GM13976 (cell line): ENCODE measurements at places on chromosomes 6 and 20.

GRCh38 chr6:134063121-134063965 lies 10.9 kb upstream of the SLC2A12 start:
- no peak for DNase-seq

- no peak for DNase-seq
Observed at GRCh38 chr6:79232696-79233462, 1.6 kb downstream of the HMGN3 start.

DNA sequence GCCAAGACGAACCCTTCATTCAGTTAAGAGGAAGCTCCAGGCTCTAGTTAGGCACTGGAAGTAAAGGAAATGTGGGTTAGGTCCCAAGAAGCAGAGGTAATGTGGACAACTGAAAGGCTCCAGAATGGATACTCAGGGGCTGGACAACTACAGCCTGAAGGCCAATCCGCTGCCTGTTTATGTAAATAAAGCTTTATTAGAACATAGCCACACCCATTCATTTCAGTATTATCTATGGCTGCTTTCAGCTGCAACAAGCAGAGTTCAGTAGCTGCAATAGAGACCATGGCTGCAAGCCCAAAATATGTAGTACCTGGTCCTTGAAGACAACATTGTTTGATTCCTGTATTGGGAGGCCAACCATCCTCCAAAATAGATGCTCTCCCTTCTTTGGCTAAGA lies 100.8 kb upstream of the MRPS10 start:
- DNase-seq: no peak

DNA sequence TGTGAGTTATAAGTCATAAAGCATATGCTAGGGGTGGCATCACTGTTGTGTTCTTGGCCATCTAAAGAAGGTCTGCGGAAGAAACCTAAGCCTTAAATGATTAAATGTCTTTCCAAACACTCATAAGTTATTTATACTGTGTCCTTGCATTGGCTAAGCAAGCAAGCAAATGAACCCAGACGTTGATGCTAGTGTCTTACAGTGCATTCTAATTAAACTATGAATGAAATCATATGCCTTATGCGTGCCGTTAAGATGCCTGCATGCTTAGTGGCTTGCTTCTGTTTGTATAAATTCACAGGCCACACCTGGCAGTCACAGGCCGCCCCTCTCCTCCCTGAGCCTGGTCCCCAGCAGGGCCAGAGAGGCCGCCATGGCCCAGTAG lies 49.9 kb downstream of the RIN2 start:
- no peak for DNase-seq

GRCh38 chr20:62067547-62068260 lies 2.0 kb upstream of the TAF4 start:
- peak; percentile 12 for DNase-seq

DNA sequence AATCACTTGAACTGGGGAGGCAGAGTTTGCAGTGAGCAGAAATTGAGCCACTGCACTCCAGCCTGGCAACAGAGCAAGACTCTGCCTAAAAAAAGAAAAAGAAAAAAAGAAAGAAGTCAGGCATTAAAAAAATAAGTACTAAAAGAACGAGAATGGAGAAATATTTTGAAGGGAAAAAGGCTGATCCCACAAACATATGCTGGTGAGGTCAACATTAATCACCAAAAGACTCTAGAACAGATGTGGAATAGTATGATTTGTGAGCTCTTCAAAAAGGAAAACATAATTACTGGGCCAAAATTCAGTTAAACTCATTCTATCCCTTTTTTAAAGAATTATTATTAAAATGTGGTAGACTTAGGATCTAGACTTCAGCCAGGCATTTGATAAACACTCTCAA lies 61.2 kb upstream of the NRSN1 start:
- DNase-seq: no peak

DNA sequence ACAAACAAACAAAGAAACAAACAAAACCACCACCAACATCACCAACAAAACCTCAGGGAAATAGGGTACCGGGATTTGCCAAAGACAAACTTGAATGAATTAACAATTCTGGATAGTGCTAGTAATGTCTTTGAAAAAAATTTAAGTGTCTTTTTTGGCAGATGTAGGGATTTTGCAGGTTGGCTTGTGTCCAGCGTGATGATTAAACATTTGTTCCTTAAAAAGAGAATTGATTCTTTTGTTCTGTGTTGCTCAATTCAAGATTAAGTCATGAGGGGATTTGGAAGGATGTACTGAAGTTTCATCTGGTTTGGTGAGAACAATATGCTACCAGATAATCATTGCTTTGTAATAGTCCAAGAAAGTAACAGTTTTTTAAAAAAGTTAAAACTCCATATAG lies 125.1 kb upstream of the HS3ST5 start:
- DNase-seq: no peak

DNA sequence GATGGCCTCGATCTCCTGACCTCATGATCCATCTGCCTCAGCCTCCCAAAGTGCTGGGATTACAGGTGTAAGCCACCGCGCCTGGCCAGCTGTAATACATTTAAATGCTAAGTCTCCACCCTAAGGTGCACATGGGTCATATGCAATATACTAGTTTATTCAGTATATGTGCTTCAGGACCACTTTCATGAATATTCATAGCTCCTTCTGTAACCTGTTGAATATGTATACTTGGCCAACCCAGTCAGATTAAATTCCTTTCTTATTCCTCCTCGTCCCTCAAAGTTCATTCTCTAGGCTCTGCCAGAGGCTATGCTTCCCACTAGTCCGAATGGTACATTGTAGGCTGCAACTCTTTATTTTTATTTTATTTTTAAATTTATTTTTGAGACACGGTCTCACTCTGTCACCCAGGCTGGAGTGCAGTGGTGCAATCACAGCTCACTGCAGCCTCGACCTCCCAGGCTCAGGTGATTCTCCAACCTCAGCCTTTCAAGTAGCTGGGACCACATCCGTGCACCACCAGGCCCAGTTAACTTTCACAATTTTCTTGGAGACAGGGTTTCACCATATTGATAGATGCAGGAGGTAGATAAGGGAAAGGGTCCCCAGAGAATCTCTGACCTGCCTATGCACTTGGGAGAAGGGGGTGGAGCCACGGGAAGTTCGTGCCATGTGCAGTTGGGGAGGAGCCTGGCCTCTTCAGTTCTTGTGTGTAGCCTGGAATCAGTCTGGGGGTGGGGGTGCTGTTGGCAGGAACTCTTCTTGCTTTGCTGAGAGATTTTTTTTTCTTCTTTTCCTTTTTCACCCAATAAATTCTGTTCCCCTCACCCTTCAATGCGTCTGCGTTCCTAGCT lies 41.3 kb upstream of the DDR1 start:
- DNase-seq: no peak

DNA sequence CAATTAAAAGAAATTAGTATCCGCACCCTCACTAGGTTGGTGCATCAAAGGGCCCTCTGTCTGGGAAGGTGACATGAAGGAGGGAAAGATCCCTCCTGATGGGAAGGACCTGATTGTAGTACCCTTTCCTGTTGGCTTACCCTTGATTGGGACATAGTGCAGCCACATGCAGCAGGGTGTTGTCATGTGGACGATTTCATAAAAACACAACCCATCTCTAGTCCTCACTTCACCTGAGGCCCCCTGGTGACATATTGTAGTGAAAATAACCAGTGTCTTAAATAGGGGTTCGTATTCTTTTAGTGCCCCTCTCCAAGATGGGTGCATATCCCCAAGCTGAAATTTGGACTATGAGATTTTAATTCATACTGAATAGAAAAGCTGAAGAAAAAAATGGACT lies 97.3 kb downstream of the SLX4IP start:
- DNase-seq: no peak

- DNase-seq: no peak
Observed at GRCh38 chr6:157822245-157823000, 623 bp upstream of the SNX9 start.

GRCh38 chr20:16947479-16947878 lies 199.3 kb downstream of the OTOR start:
- no peak for DNase-seq

GRCh38 chr6:106194949-106195921 lies 109.1 kb downstream of the PRDM1 start:
- no peak for DNase-seq

DNA sequence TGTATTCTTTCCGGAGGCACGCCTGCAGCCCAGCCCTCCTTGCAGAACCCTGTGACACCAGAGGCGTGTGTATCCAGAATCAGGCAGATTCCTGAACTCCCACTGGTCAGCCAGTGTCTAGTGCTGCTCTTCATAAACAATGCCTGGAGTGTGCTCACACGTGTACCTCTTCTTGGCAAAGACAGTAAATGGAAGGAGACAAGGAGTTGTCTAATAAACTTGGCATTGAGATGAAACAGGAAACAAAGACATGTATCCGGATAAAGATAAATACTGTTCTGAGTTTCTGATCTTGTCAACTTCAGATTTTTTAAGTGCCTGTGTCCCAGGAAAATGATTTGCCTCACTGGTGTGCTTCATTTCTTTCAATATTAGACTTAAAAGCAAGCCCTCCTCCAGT lies 1.7 kb downstream of the RPS6KA2 start:
- no peak for DNase-seq

DNA sequence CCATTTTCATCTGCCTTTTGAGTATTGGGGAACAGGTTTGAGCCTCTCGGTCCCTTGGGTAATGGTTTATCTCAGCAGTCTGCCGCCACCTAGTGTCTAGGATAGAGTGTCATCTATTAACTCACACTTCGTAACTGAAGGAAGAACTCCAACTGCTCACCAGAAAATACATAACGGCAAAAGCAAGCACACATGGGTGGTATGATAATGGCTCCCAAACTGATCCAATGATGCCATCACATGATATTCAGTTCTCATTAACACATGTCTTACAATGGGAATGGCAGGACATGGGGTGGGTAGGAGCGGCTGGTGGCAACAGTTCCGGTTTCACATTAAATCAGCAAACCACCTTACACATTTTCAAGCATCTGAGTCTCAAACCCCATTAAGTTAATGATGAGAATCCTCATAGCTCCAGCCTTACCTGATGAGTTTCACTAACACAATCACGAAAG lies 110.7 kb upstream of the PHACTR1 start:
- no peak for DNase-seq

DNA sequence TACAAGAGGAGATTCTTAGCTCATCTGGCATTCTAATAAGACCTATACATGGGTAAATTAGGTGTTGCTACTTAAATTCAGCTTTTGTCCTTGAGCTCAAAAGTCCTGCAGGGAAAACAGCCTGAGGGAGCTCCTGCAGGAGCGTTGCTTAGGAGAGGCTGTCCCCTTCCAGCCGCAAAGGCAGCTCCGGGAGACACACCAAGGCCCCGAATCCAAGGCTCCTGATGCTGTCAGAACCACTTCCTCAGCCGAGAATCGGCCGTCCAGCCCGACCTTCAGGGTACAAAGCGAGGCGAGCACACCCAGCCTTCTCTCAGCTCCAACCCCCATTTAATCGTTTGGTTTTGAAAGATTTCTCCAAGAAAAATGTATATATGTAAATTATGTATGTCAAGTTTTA lies 87.0 kb downstream of the DACT2 start:
- DNase-seq: no peak

- DNase-seq: no peak
Observed at GRCh38 chr20:62688855-62689460, 19.7 kb upstream of the NTSR1 start.

DNA sequence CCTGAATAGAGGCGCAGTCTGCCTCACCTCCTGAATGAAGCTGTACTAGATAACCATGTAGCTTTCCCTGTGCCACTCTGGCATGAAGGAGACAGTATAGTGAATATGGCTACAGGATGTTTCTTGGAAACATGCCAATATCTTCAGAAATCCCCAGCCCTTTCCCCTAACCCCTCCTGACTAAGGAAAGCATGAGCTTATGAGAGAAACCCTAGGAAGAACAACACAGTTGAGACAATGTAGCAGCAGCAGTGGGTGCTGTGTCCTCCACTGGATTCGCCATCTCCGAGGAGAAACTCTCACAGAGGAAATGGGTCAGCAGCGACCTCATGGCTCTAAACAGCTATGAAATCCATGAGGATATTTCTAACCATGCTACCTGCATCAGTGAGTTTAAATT lies 6.7 kb downstream of the HLA-DQA1 start:
- DNase-seq: no peak

DNA sequence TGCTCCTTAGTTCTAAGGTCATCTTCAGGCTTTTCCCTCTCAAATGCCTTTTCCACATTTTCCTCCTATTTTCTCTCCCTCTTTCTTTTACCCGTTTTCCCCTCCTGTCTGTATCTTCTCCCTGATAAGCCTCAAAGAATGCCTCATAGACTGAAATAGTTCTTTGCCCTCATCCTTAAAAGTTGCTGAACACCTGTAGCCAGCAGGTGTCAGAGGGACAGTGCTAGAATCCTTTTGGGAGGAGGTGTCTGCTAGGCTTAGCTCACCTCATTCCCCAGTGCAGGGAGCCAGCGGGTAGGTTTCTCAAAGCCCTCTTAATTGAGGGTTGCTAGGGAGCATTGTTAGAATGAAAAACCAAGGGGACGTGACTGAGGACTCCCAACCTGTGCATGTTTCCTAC lies 204.0 kb downstream of the TSHZ2 start:
- DNase-seq: no peak

- no peak for DNase-seq
Observed at GRCh38 chr6:96943555-96944215, 19.2 kb downstream of the KLHL32 start.

GRCh38 chr6:166005401-166005943 lies 162.2 kb downstream of the TBXT start:
- no peak for DNase-seq

DNA sequence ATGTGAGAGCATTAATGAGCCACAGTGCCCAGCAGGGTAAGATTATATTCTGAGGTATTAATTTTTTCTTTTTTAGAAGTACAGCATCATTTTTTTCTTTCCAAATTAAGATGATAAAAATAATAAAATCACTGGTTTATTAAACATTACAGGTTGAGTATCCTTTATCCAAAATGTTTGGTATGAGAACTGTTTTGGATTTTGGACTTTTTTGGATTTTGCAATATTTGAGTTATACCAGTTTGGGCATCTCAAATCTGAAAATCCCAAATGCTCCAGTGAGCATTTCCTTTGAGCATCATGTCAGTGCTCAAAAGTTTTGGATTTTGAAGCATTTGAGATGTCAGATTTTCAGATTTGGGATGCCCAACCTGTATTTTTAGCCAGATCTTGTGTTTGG lies 44.4 kb downstream of the ENPP1 start:
- no peak for DNase-seq

DNA sequence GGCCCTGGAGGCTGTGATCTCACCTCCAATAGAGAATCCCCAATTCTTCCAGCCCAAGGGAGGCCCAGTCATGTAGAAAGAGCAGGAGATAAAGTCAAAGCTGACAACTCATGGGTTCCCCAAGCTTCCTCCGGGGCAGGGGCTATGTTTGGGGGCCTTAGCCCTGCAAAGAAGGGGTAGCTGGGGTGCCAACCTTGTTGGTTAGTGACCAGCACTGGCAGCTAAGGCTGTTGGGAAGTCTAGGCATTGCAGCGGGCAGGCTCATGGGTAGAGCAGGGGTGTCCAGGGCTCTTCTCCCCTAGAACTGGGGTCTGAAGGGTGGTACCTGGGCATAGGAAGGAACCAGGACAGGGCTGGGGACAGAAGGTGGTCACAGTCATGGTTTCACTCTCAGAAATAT lies 36.4 kb downstream of the TGM2 start:
- no peak for DNase-seq
